ENCODE measurements at places on chromosomes 7 and 10.
A peak's percentile ranks its signal among the peaks of the same experiment; 100 is the strongest.

DNA sequence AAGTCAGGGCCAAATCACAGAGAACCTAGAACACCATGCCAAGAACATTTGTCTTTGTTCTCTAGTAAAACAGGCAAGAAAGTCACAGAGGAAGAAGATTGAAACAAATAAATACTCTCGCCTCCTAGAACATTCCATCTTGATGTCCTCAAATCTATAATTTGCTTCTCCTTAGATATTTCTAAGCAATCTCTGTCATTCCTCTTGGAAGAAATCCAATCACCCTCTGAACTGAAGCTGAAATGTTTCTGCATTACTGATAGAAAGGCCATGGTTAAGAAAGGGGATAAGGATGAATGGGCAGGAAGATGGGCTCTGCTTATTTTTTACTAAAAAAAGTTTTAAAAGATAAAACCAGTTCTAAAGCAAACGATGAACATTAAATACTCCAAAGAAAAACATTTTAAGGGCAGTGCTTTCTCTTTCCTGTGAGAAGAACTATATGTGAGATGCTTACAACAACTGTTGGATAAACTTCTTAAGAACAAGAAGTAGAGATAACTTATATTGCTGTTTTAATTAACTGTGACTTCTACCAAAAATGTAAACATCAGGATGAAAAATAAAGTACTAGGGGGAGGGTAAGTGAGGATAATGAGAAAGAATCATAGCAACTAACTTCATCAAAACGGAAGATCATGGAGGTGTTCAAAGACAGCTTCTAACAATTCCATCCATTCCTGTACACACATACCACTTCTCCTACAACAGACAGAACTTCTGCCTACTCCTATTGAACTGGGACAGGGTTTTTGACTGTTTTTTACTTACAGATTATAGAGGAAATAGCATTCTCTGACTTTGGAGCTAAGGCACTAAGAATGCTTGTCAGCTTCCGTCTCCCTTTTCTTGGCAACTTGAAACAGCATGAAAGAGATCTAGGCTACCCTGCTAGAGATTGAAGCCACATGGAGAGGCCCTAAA is 153.0 kb upstream of the LRRTM3 start:
- no peak for DNase-seq

GRCh38 chr7:3754493-3755341 is 453.7 kb downstream of the SDK1 start:
- DNase-seq = no peak

- no peak for DNase-seq
Observed at GRCh38 chr7:69739190-69739589, 140.9 kb downstream of the AUTS2 start.

DNA sequence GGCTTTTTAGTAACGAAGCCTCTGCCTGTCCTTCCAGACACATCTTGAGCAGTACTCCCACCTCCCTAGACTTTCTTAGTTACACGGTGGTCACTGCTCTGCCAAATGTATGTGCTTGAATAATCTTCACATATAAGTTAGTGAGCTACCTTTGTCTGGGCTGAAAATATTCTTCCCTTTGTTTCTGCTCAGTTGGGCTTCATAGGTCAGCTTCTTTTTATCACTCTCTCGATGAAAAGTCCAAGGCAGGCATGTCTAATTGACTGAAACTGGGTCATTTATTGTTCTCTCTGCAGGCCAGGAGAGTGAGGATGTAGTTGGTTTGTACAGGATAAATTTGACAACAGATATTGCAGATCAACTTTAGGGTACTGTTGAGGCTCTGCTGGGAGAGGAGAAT is 636.7 kb upstream of the IGFBP3 start:
- DNase-seq = no peak

GRCh38 chr10:101272229-101272868 is 43.1 kb upstream of the LBX1 start:
- peak; percentile 30 for DNase-seq

- no peak for DNase-seq
Observed at GRCh38 chr7:137032436-137032835, 164.0 kb downstream of the CHRM2 start.

GRCh38 chr7:131737746-131738465 is 181.5 kb upstream of the PODXL start:
- no peak for DNase-seq

DNA sequence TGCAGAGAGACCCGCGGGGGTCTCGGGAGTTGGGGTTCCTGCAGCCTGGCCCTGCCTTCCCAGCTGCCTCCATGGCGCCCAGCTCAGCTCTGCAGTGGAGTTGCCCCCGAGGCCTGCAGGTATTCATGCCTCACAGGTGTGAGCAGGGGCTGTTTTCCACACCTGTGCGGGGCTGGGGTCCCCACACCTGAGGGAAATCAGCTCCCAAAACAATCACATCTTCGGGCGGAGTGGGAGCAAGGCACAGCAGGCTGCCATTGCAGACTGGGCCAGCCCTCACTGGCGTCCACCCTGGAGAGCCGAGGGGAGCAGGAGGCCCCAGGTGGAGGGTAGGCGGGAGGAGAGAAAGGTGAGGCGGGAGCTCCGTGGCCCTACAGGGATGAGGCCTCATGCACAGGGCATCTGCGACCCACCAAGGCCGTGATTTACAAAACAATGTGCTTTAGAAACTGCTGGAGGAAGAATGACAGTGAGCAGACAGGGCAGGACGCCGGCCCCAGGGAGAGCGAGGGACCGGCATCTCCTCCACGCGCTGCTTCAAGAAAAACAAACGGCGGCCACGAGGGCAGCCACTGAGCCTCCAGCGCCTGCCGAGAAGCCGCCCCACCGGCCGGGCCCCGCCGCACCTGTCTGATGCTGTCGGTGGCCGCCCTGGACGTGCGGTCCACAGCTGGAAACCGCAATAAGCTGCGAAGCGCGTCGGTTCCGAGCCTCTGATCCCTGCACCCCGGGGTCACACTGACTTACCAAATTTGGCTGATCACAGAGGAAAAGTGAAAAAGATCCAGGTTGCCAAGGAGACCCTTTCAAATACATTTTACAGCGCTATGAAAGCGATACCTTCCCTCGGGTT is 53.0 kb upstream of the PDGFA start:
- no peak for DNase-seq

DNA sequence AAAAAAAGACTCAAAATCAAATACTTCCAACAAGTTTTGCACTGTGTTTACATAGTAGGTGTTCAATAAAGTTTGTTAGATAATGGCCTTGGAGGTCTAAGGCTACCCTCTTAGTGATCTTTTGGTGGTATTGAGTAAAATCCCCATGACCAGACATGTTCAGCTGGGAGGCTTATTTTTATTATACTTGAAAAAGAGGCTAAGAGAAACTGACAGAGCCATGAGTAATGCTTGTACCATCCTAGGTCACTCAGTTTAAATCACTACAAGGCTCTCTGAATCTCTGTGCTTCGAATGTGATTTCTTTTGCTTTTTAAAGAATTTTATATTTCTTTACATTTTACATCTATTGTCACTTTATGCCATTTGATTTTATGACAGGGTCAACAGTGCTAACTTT is 90.5 kb downstream of the TWIST1 start:
- no peak for DNase-seq

DNA sequence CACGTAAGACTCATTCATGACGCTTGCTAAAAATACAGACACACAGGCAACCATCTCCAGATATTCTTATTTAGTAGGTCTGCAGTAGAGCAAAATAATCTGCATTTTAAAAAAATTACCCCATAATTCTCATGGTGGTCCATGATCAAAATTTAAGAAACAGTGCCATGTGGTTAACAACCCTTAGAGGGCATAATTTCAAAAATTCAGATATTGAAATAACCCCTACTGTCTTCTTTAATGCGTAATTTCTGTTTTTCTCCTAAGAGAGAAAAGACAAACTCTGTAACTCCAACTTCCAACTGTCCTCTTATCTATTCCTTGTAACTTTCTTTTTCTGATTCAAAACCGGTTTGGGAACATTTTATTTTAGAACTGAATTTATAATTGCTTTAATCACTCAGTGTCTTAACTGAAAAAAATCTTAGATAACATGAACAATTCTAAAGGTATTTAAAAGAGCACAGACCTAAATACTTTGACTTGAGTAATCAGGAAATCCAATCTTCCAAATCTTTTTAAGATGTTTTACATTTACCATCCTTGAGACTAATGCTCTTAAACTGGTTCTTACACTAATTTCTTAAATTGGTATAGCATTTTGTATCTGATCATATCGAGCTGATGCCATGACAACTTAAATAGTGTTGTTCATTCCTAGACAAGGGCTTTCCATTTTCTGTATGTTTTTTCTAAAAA is 148.0 kb downstream of the GALNT11 start:
- no peak for DNase-seq

- no peak for DNase-seq
Observed at GRCh38 chr7:13017881-13018280, 330.4 kb downstream of the ARL4A start.

DNA sequence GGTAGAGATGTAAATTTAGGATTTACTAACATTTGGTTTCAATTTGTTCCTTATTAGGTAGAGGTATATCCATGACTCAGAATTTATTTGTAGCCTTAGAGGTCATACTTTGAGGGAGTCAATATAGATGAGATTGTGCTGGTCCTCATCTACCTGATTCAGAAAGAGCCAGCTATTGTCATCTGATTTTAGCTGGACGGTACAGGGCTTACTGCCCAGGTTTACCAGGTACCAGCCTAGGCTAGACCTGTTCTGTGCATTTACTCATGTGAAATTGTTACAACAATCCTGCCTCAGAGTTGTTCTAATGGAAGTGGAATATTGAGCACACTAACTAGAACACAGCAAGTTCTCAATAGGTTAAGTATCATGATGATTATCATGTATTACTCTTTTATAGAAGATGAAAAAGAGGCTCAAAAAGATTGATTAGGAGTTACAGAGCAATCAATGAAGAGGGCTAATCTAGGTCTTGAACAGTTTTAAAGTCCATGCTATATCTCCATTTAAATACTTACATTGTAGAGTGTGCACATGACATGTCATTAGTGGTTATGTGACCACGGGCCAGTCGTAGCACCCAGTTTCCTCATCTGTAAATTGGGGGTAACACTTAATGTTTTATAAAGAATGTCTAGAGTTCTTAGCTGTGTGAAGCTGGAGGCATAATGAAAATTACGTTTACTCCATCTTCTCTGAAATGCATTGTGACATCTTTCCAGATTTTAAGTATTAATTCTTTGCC is 42.1 kb downstream of the TRIM24 start:
- DNase-seq = no peak

DNA sequence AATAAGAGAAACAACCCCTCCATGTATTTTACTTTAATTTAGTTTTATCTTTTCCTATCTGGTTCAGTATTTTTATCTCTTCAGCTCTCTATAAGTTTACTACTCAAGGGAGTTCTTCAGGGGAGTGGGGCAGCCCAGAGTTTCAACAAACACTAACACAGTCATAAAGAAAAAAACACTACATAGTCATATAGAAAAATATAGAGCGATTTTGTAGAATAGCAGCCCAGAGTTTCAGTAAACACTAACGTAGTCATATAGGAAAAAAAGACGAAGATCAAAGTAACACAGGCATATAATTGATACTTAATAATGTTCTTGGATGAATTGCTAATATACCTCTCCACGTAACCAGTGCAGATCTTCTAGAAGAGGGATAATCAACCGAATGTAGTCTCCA is 54.7 kb downstream of the PON1 start:
- no peak for DNase-seq

DNA sequence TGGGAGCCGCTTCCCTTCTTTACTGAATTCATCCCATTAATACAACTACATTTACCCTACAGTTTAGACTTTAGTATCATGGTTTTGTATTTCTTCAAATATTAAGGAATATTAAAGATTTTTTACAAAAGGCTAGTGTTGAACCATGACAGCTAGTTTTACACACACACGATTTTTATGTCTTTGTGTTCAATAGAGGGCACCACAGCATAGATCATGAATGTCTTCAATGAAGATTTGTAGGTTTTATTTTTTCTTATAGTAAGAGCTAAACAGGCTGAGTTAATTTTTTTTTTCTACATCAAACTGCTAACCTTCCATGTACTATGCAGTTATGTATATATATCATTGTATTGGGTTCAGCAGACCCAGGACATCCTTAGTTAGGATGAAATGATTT is 76.9 kb downstream of the SNX10 start:
- DNase-seq = no peak

GRCh38 chr10:43069211-43069515 is 7.7 kb upstream of the RET start:
- DNase-seq = no peak

GRCh38 chr10:34762156-34762555 is 52.9 kb downstream of the PARD3 start:
- no peak for DNase-seq

DNA sequence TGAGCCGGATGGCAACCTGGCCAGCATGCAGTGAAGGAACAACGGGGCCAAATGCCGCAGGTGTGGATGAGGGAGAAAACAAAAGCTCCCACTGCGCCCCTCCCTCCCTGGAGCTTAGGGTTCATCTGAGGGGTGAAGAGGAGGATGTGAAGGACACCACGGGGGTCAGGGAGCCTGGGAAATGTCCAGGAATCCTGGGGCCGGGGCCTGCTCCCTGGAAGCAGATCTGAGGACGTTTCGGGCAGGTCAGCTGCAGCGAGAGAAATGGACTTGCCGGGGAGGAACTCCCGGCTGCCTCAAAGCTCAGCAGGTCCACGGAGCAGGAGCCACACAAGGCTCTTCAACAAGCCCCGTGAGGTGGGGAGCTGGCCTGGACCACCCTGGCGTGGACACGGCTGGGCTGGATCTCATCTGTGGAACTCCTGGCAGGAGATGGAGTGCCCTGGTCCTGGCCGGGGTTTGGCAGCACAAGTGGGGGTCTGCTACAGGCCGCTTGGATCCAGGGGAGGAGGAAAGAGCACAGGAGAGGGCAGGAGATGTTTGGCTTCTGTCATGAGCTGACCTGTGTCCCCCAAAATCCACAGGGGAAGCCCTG is 585.0 kb downstream of the PTPRN2 start:
- no peak for DNase-seq

DNA sequence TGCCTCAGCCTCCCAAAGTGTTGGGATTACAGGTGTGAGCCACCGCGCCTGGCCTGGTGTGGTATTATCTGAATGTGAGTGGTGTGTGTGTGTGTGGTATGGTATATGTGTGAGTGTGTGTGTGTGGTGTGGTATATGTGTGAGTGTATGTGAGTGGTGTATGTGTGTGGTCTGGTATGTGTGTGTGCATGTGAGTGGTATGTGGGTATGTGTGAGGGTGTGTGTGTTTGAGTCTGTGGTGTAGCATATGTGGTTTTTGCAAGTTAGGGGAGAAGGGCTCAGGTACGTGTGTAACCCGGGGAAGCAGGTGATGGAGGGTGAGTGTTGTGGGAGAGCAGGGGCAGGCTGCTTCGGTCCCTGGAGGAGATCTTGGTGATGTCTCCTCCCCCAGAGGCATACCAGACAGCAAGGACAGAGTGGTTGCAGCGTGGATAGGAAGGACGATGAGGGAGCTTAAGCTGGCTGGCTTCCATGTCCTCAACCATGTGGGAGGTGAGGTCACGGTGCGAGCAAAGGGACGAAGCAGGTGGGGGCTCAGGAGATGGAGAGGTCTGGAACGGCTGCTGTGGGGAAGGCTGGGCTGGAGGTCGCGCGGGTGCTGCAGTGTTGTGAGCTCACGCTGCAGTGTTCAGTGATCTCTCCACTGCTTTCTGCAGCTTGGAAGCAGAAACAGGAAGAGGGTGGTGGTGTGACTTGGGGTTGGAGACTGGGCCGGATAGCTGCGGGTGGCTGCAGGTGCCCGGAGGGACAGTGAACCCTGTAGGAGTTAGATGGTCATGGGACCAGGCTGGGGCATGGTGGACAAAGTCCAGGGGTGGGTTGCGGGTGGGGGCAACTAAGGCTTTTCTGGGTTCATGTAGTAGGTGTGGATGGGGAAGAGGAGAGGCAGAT is 5.0 kb downstream of the ZYX start:
- no peak for DNase-seq

- no peak for DNase-seq
Observed at GRCh38 chr7:41219276-41219675, 483.6 kb downstream of the INHBA start.

- peak; percentile 15 for DNase-seq
Observed at GRCh38 chr10:35336921-35337823, 863 bp downstream of the CCNY start.

All from activated gamma-delta T cell treated with anti-CD3 and anti-CD28 coated beads, Interleukin-2, amount 50 U/mL, for 16 hours (primary cell).